H9 (cell line): ENCODE measurements at places on chromosomes 16 and 17. TPM values are rescaled to one million over a fixed set of nuclear protein-coding genes. Genes with fewer than 3 reads are reported as not detected.
A peak's percentile ranks its signal among the peaks of the same experiment; 100 is the strongest.

DNA sequence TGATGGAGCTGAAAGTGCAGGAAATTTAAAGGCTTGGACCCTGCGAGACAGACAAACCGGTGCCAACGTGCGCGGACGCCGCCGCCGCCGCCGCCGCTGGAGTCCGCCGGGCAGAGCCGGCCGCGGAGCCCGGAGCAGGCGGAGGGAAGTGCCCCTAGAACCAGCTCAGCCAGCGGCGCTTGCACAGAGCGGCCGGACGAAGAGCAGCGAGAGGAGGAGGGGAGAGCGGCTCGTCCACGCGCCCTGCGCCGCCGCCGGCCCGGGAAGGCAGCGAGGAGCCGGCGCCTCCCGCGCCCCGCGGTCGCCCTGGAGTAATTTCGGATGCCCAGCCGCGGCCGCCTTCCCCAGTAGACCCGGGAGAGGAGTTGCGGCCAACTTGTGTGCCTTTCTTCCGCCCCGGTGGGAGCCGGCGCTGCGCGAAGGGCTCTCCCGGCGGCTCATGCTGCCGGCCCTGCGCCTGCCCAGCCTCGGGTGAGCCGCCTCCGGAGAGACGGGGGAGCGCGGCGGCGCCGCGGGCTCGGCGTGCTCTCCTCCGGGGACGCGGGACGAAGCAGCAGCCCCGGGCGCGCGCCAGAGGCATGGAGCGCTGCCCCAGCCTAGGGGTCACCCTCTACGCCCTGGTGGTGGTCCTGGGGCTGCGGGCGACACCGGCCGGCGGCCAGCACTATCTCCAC lies at the start of gene NOG:
NOG (plus strand) TSS at position 54 of the 674 bp plus-strand sequence; CDS start at position 579, 525 bp downstream.
- peak; percentile 79 for DNase-seq

- no peak for DNase-seq
These were observed 58.7 kb downstream of the EFCAB5 start for GRCh38 chr17:30000001-30000754.

GRCh38 chr17:82100502-82101298 lies 2.7 kb upstream of the FASN start:
- DNase-seq = no peak

DNA sequence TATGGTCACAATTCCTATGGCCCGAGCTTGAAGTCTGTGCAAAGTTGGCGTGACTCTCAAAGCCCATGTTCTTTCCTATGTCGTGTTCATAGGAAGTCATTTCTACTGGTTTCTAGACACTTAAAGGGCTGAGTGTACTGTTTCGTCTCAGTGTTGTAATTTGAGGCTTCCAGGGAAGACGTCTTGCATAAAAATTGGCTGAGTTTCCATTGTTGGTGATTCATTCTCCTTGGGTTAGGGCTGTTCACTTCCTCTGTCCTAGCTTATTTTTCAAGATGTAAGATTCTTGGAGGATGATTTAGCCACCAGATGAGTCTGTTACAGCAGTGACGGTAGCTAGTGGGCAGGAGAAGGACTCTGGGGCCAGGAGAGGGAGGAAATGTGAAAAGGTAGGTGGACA lies 43.1 kb downstream of the PIK3R5 start:
- no peak for DNase-seq

GRCh38 chr16:2415085-2415484 lies 14.2 kb upstream of the CCNF start:
- no peak for DNase-seq

Gene SPDYE4
- total RNA-seq = not detected in 2 replicates

GRCh38 chr16:84323606-84324005 lies 28.9 kb downstream of the WFDC1 start:
- no peak for DNase-seq

DNA sequence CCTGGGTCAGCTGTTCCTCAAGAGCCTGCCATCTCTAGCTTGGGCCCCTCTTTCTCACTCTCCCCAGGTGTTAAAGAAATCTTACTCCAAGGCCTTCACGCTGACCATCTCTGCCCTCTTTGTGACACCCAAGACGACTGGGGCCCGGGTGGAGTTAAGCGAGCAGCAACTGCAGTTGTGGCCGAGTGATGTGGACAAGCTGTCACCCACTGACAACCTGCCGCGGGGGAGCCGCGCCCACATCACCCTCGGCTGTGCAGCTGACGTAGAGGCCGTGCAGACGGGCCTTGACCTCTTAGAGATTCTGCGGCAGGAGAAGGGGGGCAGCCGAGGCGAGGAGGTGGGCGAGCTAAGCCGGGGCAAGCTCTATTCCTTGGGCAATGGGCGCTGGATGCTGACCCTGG lies 6.8 kb downstream of the CNP start:
- no peak for DNase-seq

Gene KRT38
- not detected in 2 replicates for total RNA-seq

GRCh38 chr17:48615047-48615962 lies at the start of gene HOXB8:
TSS of gene HOXB8 (minus strand) at chr17:48615292. CDS start at chr17:48614704, 588 bp downstream.
- no peak for DNase-seq

- DNase-seq = peak; percentile 27
These were observed 15.1 kb downstream of the TRPV3 start for GRCh38 chr17:3542410-3543088.

DNA sequence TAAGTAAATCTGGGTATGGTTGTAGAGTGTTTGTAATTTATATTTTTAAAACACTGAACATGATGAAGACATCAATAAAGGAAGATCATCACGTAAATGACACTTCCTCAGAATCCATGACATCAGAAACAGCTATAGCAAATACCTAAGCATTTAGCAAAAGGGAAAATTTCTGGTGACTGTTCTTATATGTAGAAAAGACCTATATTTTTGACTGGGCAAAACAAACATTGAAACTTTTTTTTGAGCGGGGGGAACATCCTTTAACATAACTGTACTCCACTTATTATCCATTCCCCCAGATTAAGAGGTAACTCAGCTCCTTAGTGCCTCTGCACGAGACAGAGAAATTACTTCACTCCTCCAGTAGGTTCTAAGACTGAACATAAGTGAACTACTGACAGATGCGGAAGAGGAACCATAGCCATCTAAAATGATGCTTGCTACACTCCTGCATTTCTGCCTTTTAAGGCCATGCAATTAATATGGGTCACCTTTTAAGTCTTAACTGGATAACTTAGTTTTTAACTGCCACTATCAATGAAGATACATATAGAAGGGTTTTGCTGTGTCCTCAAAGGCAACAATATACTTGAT lies 9.4 kb downstream of the CRYBA1 start:
- DNase-seq = no peak

Gene SDR42E1
- 0.02 TPM in 1 of 2 replicates, not detected in the other for total RNA-seq

Gene TM4SF5
- not detected in 2 replicates for total RNA-seq

- no peak for DNase-seq
These were observed 306.8 kb upstream of the CCL2 start for GRCh38 chr17:33948309-33948708.

GRCh38 chr16:87897521-87898505 lies 28.5 kb upstream of the SLC7A5 start:
- DNase-seq = no peak

GRCh38 chr17:7440113-7440833 lies 961 bp downstream of the FGF11 start:
- peak; percentile 85 for DNase-seq
